ENCODE measurements at places on chromosomes 4 and X.

DNA sequence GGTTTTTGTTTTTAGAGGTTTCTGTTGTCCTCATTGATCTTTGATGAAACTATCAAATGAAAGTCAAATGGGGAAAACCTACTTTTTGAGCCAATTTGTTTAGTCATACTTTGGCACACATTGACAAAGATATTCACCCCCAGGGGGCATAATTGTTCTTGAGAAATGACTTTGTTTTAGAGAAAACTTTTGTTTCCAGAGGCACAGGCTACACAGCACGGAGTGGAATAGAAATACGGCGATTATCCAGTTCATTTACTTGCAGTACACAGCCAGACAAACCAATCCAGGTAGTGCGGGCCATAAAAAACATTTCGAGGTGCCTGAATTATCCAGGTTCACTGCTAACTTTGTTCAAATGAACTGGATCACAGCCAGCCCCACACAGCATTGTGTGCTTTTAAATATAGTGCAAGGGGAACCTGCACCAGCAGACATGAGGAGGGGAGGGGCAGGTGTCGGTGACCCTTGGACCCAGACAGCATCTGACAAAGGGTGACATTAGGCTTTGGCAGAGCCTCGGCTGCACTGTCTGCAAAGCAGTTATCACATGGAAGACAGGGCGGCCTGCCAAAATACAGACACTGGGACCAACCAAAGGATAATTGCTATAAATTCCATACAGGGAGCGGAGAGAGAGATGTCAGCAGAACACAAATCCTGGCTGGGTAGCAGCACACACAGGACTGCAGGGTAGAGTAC, 179.6 kb upstream of the NOCT start:
- DNase-seq = no peak

DNA sequence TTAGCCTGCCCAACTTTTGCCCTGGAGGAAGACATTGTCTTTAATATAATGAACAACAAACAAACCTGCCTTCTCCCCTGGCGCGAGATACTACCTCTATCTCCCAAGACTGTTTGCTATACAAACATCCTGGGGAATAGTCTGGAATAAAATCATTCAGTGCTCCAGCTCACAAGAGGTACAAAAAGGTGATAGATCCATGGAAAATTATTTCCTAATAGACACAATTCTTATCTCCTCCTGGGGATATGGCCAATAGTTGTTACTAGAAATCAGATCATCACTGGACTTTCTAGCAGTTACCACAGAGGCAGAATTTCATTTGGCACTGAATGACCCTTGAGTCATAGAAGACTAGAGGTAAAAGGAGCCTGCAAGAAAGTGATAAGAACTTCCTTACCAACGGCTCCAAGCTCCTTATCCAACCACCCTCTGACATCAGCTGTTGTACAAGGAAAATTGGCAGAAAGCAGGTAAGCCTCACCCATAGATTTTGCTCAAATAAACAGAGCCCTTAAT, 38.1 kb downstream of the MID1 start:
- no peak for DNase-seq

DNA sequence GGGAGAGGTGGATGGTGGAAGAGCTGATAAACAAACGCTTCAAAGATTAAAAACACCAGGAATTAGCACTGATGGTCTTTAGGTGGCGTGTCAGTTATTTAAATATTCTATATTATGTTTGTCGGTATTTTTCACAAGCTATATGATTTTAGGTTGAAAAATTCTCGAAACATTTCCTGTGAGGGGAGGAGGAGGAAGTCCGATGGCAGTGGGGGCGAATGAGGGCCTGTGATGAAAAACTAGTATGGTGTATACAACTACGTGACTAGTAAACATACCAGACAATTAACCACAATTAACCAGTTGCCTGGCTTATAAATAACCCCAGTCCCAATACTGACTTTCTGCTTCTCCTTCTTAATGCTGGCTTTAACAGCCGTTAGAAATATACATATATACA, 595 bp upstream of the NAP1L2 start:
- no peak for DNase-seq

GRCh38 chr4:106315476-106315967, 487 bp downstream of the TBCK start:
- DNase-seq = peak; percentile 32

GRCh38 chrX:28303486-28303885, 283.8 kb upstream of the IL1RAPL1 start:
- no peak for DNase-seq

- DNase-seq = no peak
These were observed 2.5 kb upstream of the LNX1 start for GRCh38 chr4:53593765-53594164.

- DNase-seq = no peak
These were observed 60.8 kb downstream of the REPS2 start for GRCh38 chrX:17007134-17007768.

- no peak for DNase-seq
These were observed 64.8 kb downstream of the TNIP2 start for GRCh38 chr4:2691313-2691712.

- no peak for DNase-seq
These were observed 107.4 kb upstream of the ANK2 start for GRCh38 chr4:112942077-112942476.

- DNase-seq = no peak
These were observed 90.7 kb upstream of the S100G start for GRCh38 chrX:16559206-16559619.

- DNase-seq = peak; percentile 21
These were observed 568 bp downstream of the NIPAL1 start for GRCh38 chr4:48017108-48017571.

DNA sequence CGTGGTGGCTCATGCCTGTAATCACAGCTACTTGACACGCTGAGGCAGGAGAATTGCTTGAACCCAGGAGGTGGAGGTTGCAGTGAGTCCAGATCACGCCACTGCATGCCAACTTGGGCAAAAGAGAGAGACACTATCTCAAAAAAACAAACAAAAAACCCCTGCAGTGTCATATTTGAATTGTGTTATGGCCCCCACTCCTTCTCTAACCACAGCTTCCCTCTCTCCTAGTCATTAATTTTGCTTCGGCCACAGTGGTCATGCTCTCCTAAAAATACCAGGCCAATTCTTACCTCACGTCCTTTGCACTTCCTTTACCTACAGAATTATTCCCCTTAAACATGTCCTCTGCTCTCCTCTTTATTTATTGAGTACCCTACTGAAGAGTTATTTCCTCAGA, 206.1 kb downstream of the PPP3CA start:
- DNase-seq = no peak

DNA sequence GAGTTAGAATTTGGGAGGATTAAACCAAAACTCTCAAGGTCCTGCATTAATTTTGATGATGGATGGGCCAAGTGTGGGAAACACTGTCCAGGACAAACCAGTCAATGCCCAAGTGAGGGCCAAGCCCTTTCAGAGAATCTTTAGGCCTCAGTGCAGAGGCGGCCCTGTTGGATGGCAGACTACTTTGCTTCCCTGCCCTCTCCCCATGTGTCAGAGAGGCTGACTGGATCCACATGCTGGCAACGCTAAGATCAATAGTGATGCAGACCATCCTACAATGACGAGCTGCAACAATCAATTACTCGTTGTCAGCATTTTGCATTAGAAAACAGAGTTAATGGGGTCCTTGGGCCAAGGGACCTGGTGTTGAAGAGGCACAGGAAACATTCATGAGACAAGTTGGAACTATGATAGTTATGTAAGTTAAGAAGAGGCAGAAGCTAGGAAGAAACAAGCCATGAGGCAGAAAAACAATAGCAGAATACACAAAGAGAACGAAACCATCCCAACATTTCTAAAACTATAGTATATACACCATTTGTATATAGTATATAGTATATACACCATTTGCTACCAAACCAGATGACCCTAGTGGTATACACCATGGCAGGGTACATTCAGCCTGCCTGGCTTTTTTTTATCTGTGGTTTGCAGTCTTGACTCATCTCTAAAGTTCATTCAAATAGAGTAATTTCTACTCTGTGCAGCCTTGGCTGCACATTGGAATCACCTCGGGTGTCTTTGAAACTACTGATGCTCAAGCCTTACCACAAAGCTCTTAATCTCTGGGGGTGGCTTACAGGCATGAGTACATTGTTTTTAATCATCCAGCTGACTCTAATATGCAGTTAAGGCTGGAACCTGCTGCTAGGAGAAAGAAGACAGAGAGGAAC, 147.7 kb upstream of the GYPA start:
- no peak for DNase-seq

DNA sequence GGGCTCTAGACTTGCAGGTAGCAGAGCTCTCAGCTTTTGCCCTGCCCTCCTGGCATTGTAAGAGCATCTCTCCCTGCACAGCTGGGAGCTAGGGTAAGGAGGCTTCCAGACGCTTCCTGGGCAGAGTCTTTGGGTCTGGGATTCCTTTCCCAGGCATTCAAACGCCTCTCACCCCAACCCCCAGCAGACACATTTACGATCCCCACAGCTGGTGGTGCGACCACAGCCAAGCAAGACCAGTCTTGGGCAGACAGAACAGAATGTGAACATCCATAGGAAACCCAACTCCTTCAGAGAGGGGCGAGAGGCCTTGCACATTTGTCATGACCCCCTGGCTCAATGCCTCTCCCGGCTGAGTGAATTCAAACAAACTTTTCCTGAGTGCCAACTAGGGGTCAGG, 38.1 kb upstream of the CD99L2 start:
- DNase-seq = no peak

- peak; percentile 8 for DNase-seq
These were observed at the start of gene TBL1X for GRCh38 chrX:9464435-9465371. Gene TBL1X, plus strand, starts transcription at chrX:9465058. Its CDS starts 188,529 bp downstream, at chrX:9653587.

DNA sequence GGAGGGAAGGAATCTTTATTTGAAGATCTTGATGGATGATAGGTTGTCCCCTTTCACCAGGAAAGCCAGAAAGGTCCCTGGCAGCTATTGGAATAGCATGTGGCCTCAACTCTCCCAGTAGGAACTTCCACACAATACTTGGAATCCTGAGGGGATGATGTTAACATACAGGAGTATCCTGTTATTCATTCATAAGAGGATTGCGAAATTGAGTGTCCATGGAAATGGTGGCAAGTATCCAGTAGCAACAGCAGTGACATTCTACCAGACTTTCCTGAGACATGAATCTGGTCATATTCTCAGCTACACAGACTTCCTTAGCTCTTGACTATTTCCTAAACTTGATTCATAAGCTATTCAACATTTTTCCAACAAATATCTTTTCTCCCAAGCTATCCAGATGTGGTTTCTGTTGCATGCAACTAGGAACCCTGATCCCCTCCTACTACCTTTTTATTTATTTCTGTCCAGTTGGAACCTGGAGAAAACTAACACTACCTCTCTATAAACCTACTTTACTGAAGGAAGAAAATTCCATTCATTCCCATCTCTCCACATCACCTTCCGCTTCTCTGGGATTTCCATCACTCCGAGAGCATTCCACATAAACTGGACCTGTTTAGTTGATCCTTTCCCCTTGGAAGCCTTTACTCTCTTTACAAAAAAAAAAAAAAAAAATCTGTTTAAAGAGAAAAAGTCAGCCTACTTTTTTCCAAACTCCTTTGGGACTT, 101.8 kb downstream of the ANXA5 start:
- DNase-seq = no peak

GRCh38 chr4:8308856-8309771, 39.6 kb downstream of the HTRA3 start:
- DNase-seq = no peak

- no peak for DNase-seq
These were observed 377.0 kb downstream of the PDGFC start for GRCh38 chr4:156594624-156595023.

GRCh38 chr4:145289403-145290076, 109.2 kb upstream of the OTUD4 start:
- no peak for DNase-seq

GRCh38 chrX:120839491-120839890, 36.2 kb downstream of the CT47B1 start:
- no peak for DNase-seq

DNA sequence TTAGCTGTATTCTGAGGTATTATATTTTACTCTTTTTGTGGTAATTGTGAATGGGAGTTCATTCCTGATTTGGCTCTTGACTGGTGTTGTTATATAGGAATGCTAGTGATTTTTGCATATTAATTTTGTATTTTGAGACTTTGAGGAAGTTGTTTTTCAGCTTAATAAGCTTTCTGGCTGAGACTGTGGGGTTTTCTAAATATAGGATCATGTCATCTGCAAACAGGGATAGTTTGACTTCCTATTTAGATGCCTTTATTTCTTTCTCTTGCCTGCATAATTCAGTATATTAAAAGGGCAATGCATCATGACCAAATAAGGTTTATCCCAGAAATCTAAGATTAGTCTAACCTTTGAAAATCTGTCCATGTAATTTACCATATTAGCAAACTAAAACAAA, 44.7 kb upstream of the EPGN start:
- no peak for DNase-seq

DNA sequence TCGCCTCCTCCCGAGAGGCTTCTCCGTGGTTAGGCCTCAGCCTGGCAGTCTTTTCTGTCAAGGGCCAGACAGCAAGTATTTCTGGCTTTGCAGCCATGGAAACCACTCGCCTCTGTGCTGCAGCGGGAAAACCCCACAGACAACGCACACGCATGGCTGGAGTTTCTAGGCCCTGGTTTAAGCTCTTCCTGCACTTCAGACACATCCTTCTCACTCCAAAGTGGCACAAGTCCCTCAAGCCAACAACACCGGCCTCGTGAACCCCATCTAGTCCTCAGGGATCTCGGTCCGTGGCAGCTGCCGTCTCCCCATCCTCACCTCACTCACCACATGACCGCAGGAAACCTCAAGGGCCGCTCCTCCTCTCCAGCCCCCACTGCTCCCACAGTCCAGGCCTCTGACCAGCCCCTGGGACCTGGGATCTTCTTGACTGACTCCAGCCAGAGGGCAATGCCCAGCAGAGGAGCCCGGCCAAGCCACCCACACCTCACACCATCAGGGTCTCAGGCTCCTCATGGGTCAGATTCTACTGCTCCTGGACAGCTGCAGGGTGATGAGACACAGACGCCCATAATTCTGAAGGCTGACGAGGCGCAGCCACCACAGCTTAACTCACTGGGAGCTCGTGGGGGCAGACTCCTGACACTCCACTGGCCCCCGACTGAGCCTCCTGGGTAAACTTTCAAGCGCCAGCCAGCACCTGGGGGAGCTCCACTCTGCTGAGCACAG, 21.7 kb downstream of the LETM1 start:
- DNase-seq = no peak

GRCh38 chr4:6498511-6499237, 26.3 kb upstream of the PPP2R2C start:
- DNase-seq = no peak

GRCh38 chrX:77694491-77694890, 91.5 kb downstream of the ATRX start:
- no peak for DNase-seq

GRCh38 chrX:6821730-6822129, 286.8 kb upstream of the VCX3A start:
- no peak for DNase-seq
